Posterior vena cava (tissue), 2 donors: ENCODE measurements at places on chromosomes 2 and 18. TPM values are rescaled to one million over a fixed set of nuclear protein-coding genes. Genes with fewer than 3 reads are reported as not detected.

DNA sequence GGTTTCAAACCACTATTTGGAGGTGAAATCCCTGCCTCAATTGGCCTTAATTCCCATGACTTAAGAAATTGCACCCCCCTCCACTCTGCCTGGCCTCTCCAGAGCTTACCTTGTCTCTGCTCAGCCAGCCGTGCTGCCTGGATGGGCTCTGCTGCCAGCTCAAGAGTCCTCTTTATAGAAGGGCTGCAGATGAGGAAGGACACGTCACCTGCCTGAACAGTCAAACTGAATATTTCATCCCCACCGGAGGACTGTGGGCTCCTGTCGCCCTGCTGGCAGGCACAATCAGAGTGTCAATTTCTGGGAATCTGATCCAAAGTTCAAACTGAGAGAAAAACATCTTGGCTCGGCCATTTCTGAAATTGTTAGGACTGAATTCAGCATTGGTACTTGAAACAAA lies at the start of gene OTOS:
TSS of gene OTOS (minus strand) at position 148 of the 400 bp plus-strand sequence. CDS start 332 bp downstream, outside the sequence.
- peak; percentile 23 for DNase-seq

DNA sequence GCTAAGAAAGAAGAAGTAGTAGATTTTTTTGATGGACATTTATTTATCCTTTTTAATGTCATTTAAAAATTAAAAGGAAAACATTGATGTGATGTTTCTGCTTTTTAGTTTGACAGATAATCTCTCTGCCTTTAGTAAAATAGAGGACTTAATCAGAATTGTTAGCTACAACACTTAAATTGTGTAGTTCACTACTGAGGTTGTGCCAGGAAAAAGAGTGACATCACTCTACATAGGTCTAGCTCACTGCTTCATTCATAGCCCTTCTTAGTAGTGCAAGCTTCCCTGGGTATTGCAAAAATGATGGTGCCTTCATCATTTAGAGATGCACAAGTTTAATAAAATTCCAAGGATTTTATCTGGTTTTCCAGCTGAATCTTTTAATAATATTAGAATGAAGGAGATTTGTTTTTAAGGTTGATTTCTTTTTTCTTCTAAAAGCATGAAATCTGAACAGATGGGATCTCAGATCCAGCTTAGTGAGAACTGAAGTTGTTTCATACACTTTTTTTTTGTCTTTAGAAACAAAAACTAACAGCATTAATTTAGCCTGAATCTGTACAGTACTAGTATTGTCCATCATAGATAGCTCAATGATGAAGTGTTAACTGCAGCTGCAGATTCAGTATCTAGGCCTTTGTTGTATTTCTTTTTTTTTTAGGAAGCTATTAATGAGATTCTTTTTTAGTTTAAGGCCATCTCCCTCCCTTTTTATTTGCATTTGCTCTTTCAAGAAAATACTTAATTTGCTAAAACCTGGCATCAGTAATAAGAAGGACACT lies 20.6 kb upstream of the TMEFF2 start:
- no peak for DNase-seq

CD207 gene
- total RNA-seq = 0.42 TPM

- no peak for DNase-seq
These were observed 43.9 kb downstream of the CLIP4 start for GRCh38 chr2:29159125-29159524.

GRCh38 chr2:59206361-59206760 lies 965.2 kb upstream of the FANCL start:
- no peak for DNase-seq

- DNase-seq = no peak
These were observed 44.8 kb downstream of the PAX8 start for GRCh38 chr2:113233593-113234550.

DCC gene
- total RNA-seq = 0.86 TPM
